SJSA1 (cell line): ENCODE measurements at places on chromosomes 3 and 15. TPM values are rescaled to one million over a fixed set of nuclear protein-coding genes. Genes with fewer than 3 reads are reported as not detected.

DNA sequence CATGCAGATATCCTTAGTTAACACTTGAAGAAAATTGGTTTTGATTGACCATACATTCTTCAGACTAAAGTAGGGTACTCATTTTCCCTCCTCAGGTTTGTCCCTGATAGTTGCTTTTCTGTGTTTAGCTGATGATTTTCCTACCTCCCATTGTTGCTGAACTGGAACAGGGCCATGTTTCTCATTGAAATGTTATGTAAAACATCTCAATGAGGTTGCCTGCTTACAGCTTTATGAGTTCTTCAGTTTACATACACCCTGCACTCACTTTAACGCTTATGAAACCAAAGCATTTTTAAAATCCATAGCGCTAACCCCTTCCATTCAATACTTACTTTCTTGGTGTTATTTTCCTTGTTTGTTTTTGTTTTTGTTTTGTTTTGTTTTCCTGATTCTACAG lies 61.9 kb downstream of the HMG20A start:
- H3K4me1 ChIP-seq, result peaks cover 59% of the 10 kb centered on the region
- no peaks in the 10 kb centered on the region for H3K27me3 ChIP-seq
- H3K27ac ChIP-seq, result peak overlapping the region; percentile 82

DNA sequence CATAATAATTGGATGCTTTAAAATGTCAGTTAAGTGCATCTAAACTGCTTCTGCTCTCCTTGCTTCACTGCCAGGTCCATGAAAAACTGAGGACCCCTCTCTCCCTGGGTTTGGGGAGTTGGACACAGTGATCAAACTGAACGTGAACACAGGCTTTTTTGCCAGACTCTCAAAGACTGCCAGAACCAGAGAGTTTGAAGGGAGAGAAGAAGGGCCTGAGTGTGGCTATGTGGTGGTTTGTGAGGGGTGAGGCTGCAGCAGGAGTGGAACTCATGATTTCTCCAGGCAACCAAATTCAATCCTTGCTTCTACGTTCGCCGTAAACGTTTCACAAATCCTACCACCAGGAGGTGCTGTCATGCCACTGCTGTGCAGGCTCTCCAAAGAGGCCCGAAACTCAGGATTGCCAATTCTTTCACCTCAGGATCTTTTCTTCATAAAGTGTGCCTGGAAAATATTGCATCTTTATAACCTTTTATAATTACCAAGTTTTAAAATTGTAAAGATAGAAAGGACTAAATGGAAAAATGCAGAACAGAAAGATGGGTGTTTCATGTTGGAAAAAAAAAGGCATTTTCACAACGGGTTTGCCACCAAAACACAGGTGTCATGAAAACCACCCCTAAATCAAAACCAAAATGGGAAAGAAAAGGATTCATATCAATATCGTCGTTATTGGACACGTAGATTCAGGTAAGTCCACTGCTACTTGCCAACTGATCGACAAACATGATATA lies 19.7 kb downstream of the TM4SF4 start:
- no peaks in the 10 kb centered on the region for H3K27me3 ChIP-seq
- H3K27ac ChIP-seq, result no peak overlapping the region
- no peak overlapping the region for H3K4me3 ChIP-seq

Gene SLC6A1
- total RNA-seq, result not detected in 2 replicates

Gene CRYBG3
- 12.1 and 12.7 TPM in 2 replicates for total RNA-seq

Gene ALG3
- 26.4 and 30.1 TPM in 2 replicates for total RNA-seq
